Lower lobe of right lung (tissue), 2 donors: ENCODE measurements at places on chromosomes 16 and 17. TPM values are rescaled to one million over a fixed set of nuclear protein-coding genes. Genes with fewer than 3 reads are reported as not detected.

The SPNS3 gene
- total RNA-seq, result 0.24 TPM

- peaks cover 6% of the 10 kb centered on the region for H3K27me3 ChIP-seq
- no peak overlapping the region for H3K27ac ChIP-seq
- H3K4me1 ChIP-seq, result no peaks in the 10 kb centered on the region
These were observed 51.1 kb upstream of the CRHR1 start for GRCh38 chr17:45732926-45733505.

DNA sequence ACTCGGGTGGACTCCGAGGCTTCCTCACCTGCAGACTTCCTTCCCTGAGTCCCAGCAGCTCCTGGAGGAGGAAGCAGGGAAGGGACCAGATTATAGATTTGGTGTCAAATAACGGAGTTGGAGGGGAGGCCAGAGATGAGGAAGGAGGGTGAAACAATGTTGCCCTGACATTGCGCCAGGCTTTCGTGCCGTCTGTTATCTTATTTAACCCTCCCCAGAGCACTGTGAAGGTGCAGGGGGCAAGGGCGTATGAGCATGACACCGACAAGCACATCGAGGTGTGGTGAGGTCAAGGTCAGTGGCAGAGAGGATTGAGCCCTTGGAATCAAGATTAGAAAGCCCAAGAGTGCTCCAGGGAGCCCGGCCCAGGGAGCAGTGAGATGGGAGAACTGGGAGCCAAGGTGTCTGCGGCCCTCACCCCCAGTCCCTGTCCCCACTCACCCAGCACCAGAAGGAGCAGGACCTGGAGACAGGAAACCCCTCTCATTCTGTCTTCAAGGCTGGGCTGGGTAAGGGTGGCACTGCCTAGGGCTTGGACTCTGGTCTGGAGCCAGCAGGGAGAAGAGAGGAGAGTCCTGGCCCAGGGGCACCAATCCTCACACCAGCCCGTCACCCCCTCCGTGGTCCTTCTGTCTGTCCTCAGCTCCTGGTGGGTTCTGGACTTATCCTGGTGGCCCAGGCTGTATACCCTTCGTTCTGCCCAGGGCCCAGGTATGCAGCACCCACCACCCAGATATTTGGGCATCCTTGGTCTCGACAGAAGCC lies 1.1 kb downstream of the PRSS33 start:
- H3K4me3 ChIP-seq, result peak overlapping the region; percentile 57
- DNase-seq, result peak; percentile 23
- peaks cover 9% of the 10 kb centered on the region for H3K4me1 ChIP-seq

DNA sequence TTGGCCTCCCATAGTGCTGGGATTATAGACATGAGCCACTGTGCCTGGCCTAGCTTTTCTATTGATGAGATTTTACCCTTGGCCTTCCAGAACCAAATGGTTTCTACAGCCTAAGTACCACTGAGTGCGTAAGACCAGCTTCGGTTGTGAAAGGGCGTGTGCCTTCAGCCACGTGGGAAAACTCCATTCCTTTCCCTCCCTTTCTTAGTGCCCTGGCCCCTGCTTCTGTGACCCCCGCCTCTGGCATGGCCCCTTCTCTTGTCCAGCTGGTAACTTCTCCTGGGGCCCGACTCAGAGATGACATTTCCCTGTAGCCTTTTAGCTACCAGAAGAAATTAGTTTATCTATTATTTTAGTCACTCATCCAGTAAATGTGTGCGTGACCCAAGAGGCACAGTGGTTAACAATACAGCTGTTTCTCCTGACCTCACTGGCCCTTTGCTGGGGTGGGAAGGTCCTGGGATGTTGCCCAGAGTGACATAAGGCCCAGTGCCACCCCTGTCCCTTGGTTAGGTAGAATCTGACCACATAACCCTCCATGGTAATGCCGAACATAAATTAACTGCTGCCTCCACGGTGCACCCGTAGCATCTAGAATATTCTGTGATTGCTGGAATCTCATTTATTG lies 97.3 kb downstream of the PLCG2 start:
- H3K36me3 ChIP-seq, result no peaks in the 10 kb centered on the region
- no peak for DNase-seq

DNA sequence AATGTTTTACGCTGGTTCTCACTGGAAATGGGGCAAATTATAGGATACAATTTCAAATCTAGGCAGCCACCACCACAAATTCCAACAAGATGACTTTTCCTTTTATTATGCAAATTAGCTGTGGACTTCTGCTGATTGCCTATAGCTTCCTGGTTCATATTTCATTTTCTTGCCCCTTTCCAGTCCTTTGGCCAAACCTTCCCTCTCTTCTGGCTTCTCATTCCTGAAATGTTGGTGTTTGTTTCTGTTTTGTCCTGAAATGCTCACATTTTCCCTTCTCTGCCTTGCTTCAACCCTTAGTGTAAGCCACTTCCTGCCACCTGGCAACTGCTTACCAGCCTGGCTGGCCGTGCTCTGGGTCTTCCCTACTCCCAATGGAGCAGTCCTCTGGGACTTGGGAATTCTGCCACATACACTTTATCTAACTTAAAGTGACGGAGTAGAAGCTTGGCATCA lies 14.0 kb downstream of the PRSS54 start:
- no peak overlapping the region for H3K4me3 ChIP-seq
- DNase-seq, result no peak
- H3K27ac ChIP-seq, result no peak overlapping the region
- H3K27me3 ChIP-seq, result no peaks in the 10 kb centered on the region
- no peaks in the 10 kb centered on the region for H3K36me3 ChIP-seq

GRCh38 chr17:2028737-2029136 lies 1.2 kb upstream of the DPH1 start:
- H3K27ac ChIP-seq, result no peak overlapping the region
- DNase-seq, result no peak
- peaks cover 46% of the 10 kb centered on the region for H3K4me1 ChIP-seq
- no peak overlapping the region for H3K4me3 ChIP-seq
